ENCODE measurements at places on chromosomes 1 and 21.

DNA sequence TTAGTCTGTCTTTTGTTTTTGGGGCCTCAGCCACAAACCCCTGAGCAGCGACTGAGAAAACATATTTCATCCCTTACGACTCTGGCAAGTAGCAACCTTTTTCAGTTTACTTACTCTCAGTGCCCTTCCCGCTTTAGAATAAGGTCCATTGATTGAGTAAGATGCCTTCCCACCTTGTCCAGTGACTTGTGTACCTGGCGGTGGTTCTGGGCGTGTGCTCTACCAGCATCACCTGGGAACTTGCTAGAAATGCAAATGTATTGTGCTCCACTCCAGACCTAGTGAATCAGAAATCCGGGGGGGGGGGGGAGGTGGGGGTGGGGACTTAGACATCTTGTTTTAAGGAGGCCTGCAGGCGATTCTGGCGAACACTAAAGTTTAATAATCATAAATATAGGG, 72.1 kb downstream of the S1PR1 start:
- no peak for DNase-seq

DNA sequence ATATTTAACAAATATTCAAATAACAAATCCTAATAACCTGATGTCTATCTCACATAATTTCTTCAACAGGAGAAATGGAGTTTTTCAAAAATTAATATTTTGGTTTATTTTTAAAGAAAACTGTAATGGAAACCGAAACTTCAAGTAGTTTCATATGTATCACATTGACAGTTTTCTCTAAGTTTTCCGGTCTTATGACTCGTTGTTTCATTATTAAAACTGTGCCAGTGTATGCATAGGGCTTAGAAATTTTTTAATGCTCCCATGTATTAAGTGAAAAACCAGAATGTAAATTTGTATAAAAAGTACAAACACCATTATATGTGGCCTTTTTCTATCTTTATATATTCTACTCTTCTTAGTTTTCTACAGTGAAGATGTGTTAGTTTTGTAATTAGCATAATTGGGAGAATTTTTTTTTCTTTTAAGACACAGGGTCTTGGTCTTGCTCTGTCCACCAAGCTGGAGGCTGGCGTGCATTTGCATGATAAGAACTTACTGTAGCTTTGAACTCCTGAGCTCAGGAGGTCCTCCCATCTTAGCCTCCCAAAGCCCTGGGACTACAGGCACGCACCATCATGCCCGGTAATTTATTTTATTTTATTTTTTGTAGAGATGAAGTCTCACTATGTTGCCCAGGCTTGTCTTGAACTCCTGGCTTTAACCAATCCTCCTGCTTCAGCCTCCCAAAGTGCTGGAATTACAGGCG, 43.9 kb upstream of the SAMSN1 start:
- DNase-seq = no peak

- DNase-seq = no peak
These were observed 10.8 kb downstream of the MCL1 start for GRCh38 chr1:150568594-150568966.

- DNase-seq = no peak
These were observed 60.3 kb downstream of the CD46 start for GRCh38 chr1:207811920-207812720.

- no peak for DNase-seq
These were observed 145.3 kb downstream of the NTNG1 start for GRCh38 chr1:107286125-107286524.

DNA sequence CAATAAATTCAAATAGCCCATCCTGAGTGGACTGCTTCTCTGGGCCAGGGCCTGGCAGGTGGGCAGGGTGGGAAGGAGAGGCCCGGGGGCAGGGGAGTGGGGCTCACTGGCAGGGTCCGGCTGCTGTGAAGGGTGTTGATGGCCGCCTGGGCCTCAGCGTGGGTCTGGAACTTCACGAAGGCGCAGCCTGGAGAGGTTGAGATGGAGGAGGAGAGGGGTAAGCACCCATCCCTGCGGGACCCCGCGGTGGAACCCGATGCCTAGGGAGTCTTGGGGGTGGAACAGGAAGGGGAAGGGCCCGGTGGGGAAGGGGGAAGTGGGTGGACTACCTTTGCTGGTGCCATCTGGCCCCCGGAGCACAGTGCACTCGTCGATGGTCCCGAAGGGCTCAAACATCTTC, 7.7 kb downstream of the CELF3 start:
- no peak for DNase-seq

GRCh38 chr1:156766298-156767100, 836 bp upstream of the PRCC start:
- DNase-seq = no peak

DNA sequence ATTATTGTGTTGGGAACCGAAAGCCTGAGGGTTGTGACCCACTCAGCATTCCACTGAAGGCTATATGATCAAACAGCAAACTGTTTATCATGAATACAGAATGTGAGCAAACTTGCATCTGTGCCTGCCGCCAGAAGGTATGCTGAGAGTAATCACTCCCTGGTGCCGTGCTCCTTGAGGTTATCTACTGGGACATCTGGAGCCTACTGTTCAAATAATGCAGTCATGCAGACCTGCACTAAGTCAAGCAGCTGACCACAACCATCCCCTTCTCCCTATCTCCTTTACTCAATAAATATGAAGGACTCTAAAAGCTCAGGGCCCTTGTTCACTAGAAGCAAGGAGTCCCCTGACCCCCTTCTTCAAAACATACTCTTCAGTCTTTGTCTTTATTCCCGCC, 13.5 kb downstream of the GSTM5 start:
- DNase-seq = no peak

DNA sequence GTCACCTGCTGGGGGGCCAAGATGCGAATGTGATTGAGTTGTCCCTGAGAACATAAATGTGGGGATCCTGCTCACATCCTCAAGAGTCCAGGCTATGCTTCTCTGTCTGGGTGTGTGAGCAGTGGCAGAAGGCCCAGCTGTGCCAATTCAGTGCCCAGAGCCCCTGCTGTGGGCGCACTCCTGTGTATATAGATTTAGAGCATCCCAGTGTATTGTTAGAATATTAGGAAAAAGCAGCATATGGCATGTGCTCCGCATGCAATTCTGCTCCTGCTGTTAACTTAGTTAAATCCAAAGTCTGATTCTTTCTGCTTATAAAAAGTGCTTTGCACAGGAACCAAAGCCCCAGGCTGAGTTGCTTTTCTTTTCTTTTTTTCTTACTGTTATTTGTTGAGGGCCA, 37.8 kb downstream of the FAM78B start:
- no peak for DNase-seq

GRCh38 chr1:1451696-1452364, 2.3 kb downstream of the ATAD3C start:
- no peak for DNase-seq

DNA sequence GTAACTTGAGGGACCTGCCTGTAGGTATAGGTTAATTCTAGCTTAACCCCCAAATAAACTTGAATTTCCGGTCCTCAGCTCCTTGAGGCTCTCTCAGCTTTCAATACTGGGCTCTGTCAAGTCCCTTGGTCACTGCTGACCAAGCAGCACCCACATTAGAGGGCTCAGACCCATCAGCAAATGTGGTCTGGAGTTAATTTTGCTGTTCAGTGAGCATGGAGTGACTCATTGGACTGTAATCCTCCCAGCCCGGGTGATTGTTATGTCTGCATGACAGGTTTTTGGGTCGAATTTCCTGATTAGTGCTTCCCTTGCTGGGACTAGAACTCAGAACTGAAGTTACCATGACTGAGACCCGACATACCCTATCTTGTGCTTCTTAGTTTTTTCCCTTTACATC, 130.6 kb downstream of the URB2 start:
- DNase-seq = no peak

GRCh38 chr1:218751208-218751948, 406.2 kb downstream of the TGFB2 start:
- no peak for DNase-seq

DNA sequence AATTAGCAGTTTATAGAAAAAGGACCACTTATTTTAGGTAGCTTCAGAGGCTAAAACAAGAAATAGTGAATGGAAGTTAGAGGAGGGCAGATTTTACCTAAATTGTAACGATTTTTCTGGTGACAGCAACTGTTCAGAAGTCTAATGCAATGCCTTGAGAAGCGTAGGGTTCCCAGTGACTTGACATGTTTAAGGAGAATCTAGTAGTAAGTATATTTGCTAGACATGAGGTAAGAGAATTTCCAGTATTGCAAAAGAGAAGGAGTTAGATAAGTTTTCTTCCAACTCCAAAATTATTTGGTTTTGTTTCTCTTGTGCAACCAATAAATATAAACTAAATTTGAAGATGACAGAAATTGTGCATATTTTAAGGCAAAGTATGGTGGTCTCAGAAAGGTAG, 140.0 kb downstream of the SMYD3 start:
- no peak for DNase-seq

DNA sequence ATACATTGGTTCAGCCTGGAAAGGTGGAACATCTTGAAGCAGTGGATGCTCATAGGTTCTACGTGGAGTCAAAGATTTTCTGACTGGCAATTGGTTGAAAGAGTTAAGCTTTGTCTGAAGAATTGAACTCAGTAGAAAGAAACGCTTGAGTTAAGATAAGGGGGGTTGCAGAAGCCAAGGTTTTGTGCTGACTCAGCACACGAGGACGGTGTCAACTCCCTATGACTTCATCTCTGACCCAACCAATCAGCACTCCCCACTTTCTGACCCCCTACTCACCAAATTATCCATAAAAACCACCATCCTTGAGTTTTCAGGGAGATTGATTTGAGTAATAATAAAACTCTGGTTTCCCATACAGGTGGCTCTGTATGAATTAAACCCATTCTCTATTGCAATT, 2.5 kb upstream of the PINK1 start:
- DNase-seq = no peak

DNA sequence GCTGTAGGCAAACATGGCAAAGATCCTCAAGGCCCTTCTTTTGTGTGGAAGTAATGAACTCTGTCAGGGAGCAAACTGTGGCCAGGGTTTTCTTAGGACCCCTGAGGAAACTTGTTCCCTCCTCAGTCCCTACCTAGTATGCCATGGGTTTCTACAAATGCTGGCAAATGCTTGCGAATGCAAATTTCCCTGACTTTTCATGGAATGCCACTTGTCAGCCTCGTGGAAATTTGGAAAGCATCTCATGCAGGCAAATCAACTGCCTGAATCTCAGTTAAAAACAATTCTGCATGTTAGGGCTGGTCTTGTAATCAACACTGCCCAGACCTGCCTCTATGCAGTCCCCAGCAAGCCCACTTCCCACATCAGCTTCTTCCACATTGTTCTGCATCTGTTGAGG, 334.9 kb upstream of the AJAP1 start:
- DNase-seq = no peak

- DNase-seq = no peak
These were observed 217.4 kb upstream of the KCNK2 start for GRCh38 chr1:214864896-214865688.

GRCh38 chr1:64942118-64942517, 24.2 kb downstream of the JAK1 start:
- DNase-seq = no peak

- DNase-seq = no peak
These were observed 193.8 kb downstream of the KCNH1 start for GRCh38 chr1:210940081-210940617.

GRCh38 chr1:173405834-173406233, 71.3 kb upstream of the PRDX6 start:
- no peak for DNase-seq

DNA sequence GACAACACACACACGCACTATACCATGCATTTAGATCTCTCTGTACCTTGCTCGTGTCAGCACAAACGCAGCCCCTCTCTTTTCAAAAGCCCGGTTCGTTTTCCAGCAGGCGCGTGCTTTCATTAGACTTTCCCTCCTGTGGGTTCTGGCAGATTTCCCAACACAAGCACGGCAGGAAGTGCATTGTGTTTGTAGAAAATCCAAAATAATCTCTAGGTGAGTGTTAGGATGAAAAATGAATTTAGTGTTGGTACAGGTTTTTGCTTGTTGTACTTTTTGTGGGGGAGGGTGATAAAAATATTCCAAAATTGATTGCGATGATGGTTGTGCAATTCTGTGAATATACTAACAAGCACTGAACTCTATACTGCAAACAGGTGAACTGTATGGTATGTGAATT, 54.1 kb upstream of the POFUT2 start:
- DNase-seq = no peak

DNA sequence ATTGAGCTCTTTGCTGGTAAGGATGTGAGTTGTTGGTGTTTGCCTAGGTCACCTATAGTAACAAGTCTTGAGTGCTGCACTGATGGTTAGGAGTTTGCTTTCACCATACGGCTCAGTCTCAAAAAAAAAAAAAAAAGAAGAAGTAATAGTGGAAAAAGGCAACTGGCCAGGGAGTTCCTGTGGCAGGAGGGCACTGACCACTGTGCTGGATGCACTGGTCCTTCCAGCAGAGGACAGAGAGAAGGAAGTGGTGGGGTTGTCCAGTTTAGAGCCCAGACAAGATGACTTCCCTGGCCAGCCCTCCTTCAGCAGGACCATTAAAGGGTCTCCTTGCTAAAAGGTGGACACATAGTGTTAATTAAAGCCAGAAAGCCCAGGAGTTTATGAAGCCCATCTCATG, 11.9 kb upstream of the PTCH2 start:
- no peak for DNase-seq

DNA sequence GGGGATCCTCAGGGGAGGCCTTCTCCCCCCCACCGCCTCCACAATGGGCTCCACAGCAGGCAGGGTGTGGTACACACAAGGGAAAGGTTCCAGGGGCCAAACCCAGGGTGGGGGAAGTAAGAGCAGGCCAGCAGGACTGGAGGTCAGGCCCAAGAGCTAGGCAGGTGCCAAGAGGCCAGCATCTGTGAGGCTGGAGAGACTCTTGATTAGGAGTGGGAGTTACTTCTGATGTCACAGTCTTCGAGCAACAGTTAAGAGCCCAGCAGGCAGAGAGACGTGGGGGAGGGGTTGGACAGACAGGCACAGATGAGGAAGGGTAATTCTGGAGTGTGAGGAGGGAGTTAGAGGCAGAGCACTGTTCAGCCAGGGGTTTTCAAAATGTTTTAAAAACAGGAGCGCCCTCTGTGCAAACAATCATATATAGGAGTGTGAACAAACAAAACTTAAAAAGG, 55.8 kb downstream of the SLC9A1 start:
- DNase-seq = no peak

DNA sequence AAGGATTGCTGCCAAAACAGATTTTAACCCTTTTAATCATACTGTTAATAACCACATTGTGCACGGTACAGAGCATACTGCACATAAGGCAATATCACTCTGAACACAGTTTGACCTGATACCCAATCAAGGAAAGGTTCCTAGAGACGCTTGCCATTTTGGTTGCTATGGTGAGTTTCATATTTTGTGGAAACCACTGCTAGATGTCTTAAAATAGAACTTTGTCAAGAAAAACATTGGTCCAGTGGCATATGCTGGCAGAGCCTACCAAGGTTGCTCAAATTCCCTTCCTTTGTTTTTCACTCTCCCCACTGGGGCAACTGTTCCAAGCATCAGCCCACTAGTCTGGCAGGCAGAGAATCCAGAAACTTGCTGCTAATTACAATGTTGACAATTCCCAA, 114.8 kb upstream of the DPYD start:
- DNase-seq = no peak

GRCh38 chr21:23356905-23357304, 2250.4 kb downstream of the MRPL39 start:
- no peak for DNase-seq
